ENCODE measurements at places on chromosomes 5 and 9.
A peak's percentile ranks its signal among the peaks of the same experiment; 100 is the strongest.

GRCh38 chr9:84031534-84031933, 50.9 kb downstream of the RMI1 start:
- no peak for DNase-seq

DNA sequence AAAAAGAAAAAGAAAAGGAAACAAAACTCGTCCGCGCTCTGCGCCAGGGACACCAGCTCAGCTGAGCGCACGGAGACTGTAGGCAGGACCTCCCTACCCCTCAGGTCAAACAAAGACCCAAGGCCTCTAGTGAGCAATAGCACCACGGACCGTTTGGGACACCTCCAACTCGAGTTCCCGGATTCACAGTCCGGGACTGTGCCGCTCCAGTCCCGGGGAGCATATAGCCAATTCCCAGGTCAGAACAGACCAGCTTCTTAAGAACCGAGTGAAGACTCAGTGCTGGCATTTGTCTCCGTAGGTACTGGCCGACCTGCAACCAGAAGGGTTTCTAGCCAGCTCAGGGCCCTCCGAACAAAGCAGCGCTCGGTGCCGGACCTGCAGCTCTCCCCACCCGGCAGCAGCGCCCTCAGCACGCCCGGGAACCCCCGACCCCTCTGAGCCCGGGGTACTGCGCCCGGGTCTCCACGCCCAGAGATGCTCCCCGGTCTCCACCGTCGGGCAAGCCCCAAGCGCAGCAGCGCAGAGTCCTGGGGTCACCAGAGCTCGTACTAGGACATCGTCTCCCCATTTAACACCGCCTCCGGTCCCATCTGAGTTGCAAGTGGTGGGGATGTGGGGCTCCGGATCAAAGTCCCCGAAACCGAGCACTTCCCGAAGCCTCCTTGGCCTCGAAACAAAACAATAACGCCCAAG, 591 bp downstream of the ABCA1 start:
- peak; percentile 18 for DNase-seq

DNA sequence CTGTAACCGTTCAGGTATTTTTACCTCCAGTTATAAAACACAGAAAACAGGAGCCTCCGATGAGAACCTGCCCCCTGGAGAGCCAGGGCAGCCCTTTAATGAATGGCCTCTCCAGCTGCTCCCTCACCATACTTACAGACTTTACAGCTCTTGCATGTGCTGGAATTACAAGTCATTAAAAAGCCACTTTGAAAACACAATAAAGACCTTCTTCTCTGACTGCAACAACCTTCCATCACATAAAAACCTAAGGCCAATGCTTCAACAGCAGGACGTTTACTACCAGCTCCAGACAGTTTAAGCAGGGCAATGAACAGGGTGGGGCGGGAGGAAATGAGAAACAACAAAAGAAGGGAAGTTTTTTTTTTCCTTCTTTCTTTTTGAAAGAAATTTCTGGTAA, 213.8 kb downstream of the MLLT3 start:
- no peak for DNase-seq

DNA sequence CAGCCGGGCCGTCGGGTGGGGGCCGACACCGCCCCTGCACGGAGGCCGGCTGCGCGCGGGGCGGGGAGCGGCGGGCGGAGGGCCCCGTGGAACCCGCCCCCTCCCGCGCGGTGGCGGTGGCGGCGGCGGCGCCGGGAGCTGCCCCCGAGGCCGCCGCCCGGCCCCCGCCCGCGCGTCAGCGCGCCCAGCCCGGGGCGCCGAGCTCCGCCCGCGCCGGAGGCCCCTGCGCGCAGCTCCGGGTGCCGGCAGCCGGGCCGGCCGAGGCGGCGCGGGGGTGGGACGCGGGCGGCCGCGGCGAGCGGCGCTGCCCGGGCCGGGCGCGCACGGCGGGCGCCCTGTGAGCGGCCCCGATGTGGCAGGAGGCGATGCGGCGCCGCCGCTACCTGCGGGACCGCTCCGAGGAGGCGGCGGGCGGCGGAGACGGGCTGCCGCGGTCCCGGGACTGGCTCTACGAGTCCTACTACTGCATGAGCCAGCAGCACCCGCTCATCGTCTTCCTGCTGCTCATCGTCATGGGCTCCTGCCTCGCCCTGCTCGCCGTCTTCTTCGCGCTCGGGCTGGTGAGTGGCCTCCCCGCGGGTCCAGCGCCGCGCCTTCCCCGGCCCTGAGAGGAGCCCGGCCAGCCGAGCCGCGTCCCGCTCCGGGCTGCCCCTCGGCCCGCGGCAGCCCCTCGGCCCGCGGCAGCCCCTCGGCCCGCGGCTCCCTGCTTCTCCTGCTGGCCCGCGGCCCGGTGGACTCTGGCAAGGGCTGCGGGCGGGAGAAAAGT, at the start of gene ADCY2:
Gene ADCY2, plus strand, starts transcription at position 192 of the 766 bp plus-strand sequence. Its CDS starts 159 bp downstream, at position 351.
- DNase-seq, result no peak

GRCh38 chr9:13083963-13084528, 195.4 kb downstream of the MPDZ start:
- DNase-seq, result no peak

- DNase-seq, result peak; percentile 78
Observed at GRCh38 chr5:177071666-177072385, 14.9 kb upstream of the FGFR4 start.

- DNase-seq, result no peak
Observed at GRCh38 chr9:32725066-32725860, 58.1 kb upstream of the TMEM215 start.

- DNase-seq, result no peak
Observed at GRCh38 chr5:120365656-120366446, 98.2 kb upstream of the PRR16 start.

DNA sequence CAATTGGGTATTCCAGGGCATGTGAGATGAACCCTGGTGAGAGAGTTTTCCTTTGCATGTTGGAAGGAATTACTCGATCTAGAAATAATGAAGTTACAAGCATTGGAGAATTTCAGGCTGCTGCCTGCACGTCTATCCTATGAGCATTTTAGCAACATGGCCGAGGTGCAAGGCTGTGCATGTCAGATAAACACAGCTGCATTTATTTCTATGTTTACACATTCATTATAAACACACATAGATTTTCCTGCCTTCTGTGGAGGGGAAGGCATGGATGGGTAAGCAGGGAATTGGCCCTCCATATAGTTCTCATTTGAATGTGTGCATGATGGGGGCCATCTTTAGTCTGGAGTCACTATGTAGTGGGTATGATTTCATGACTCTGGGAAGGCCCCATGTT, 42.3 kb downstream of the AOPEP start:
- no peak for DNase-seq

DNA sequence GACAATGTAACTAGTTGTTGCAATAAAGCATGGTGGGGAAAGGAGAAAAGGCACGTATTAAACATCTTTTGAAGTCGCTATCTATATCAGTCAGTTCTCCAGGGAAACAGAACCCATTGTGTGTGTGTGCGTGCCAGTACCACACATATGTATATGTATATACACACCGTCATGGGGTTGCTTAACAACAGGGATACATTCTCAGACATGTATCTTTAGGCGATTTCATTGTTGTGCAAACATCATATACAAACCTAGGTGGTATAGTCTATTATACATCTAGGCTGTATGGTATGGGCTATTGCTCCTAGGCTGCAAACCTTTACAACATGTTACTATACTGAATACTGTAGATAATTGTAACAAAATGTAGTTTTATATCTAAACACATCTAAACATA, 2.3 kb downstream of the CDKN2B-AS1 start:
- DNase-seq, result no peak

GRCh38 chr5:123787635-123788034, 275.7 kb downstream of the CSNK1G3 start:
- DNase-seq, result no peak

GRCh38 chr9:29750062-29750461, 2176.8 kb upstream of the C9orf72 start:
- no peak for DNase-seq

DNA sequence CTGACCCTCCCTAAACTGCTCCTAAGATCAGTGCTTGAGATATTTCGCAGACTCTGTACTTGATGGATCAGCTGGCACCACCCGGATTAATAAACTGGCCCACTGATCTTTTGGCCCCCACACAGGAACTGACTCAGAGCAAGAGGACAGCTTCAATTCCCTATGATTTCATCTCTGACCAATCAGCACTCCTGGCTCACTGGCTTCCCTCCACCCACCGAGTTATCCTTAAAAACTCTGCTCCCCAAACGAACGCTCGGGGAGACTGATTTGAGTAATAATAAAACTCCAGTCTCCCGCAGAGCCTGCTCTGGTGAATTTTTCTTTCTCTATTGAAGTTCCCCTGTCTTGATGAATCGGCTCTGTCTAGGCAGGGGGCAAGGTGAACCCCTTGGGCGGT, 36.5 kb upstream of the CD180 start:
- DNase-seq, result no peak

DNA sequence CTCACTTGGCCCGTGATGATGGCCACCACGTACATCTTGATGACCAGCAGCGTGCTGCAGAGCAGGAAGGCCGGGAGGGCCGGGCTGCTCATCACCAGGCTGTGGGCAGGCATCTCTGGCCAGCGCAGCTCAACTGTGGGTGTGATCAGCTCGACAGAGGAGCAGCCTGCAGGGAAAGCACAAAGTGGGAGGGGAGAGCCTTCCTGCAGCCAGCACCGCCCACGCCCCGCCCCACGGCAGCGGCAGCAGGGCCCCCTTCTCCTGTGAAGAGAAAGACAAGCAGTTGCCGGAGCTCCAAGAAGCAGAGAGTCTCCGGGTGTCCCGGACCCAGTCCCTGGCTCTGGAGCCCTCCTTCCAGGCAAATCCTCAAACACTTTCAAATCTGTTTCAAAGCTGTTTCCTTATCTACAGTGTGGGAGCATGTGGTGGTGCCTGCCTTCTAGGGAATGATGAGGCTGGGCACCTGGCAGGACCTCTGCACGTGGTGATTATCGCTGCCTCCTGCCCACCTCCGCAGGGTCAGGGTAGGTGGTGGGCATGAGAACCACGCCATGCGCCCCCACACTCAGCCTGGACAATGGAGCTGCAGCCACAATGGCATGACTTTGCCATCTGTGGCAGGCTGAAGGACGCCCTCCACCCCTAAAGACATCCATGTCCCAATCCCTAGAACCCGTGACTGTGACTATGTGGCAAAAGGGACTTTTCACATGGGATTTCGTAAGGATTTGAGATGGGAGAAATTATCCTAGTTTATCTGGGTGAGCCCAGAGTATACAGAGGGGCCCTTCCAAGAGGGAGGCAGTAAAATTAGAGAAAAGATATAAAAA, at the start of gene PTGES:
Gene PTGES, minus strand, starts transcription at position 143 of the 830 bp plus-strand sequence. Its CDS starts 30 bp downstream, at position 113.
- peak; percentile 73 for DNase-seq

DNA sequence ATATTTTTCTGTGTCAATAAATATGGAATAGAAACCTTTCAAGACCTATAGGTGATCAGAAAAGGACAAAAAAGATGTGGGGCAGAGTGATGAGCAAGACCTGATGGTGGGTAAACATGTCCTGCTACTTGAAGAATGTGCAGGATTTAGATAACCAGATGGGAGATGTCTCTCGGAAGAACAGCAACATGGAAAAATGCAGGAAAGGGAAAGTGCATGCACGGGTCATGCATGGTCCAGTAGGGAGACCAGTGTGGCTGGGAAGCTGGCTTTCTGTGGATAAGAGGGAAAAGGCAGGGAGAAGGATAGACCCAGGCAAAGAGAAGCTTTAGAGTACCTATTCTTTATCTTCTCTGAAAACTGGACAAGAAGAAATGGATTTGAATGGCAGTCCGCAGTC, 7.1 kb upstream of the CAST start:
- no peak for DNase-seq

GRCh38 chr5:170986598-170986997, 124.8 kb downstream of the RANBP17 start:
- DNase-seq, result no peak

GRCh38 chr5:135241536-135241935, 157.5 kb downstream of the MACROH2A1 start:
- no peak for DNase-seq

- no peak for DNase-seq
Observed at GRCh38 chr5:80955082-80955590, 5.0 kb upstream of the RASGRF2 start.

GRCh38 chr5:124677374-124678351, 68.8 kb downstream of the ZNF608 start:
- DNase-seq, result no peak

DNA sequence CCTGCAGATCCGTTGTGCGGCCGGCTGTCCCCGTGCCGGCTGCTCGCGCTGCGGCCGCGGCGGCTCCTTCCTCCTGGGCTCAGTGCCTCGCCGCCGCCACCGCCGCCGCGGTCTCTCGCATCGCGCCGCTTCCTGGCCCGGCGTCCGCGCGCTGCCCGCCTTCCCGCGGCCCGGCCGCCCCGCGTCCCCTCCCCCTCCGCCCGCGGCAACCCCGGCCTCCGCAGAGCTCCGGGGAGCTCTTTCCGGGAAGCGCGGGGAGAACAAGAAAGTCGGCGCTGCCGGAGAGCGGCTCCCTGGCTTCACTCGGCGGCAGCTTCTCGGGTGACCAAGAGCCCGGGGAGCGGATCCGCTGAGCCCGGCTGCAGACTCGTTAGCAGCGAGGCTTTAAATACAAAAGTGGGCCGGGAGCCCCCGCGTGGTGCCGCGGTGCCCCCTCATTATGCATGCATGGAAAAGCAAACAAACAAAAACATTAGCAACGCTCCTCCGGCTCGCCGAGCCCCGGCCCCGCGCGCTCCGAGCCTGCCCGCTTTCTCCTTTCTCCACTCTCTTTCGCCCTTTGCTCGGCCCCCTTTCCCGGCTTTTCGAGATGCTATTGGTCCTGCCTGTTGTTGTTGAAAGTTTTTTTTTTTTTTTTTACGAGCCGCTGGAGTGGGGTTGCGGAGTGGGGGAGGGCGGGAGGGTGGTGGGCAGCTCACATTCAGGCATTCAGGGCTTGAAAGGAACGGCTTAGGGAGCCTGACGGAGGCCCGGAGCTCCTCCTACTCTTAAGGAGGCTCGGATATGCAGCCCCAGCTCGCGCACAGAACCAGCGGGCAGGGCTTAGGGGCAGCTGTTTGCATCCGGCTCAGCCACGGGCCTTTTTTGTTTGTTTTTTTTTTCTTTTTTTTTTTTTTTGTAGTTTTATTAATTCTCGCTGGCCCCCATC, at the start of gene GAS1:
Gene GAS1, minus strand, starts transcription at position 361 of the 928 bp plus-strand sequence. CDS start 727 bp downstream, outside the sequence.
- DNase-seq, result peak; percentile 72

GRCh38 chr5:145293716-145294115, 541.4 kb downstream of the PRELID2 start:
- no peak for DNase-seq

DNA sequence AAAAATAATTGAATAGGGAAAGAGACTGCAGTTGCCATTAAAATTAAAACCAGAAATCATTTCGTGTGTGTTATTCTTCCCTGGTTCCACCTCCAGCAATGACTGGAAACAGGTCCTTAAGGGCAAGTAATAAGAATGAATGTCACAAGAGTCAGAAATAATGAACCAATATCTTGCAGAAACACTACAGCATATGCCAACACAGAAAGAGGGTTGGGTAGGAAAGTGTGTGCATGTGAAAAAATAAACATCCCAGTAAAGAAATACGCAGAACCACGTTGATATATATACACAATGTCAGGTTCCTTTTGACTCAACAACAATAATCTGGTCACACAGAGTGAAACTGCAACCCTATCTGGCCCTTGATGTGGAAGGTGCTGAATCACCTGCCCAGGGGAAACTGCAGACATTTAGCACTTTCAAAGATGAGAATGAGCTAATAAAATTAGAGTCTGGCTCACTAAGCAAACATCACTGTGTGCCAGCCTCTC, 15.0 kb downstream of the HMHB1 start:
- DNase-seq, result peak; percentile 20

GRCh38 chr9:109107402-109108240, 12.1 kb downstream of the TMEM245 start:
- peak; percentile 33 for DNase-seq

GRCh38 chr5:5080790-5081189, 59.3 kb upstream of the ADAMTS16 start:
- DNase-seq, result no peak
